Inflammatory macrophage treated with lipopolysaccharide for 4 hours (primary cell): ENCODE measurements at places on chromosomes 3 and 15.

GRCh38 chr3:141356046-141356445 is 12.3 kb upstream of the ZBTB38 start:
- DNase-seq = no peak

GRCh38 chr3:50509715-50510114 is 6.3 kb upstream of the CACNA2D2 start:
- no peak for DNase-seq

- peak; percentile 6 for DNase-seq
These were observed 71.0 kb downstream of the B3GNT5 start for GRCh38 chr3:183324083-183324482.

DNA sequence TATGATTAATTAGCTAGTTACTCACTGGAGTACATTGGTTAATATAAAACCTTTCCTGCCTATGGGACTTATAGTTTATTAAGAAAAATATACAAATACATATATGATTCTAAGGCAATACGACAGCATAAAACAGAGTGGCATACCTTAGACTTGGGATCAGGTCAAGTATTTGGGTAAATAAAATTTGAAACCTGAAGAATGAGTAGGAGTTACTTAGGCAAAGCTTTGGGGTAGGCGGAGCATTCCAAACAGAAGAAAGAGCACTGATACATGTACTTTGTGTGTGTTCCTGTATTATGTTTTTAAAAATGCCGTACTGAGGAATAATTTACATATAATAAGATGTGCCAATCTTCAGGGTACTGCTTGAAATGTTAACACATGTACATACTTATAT is 15.1 kb downstream of the ZPLD1 start:
- no peak for DNase-seq

DNA sequence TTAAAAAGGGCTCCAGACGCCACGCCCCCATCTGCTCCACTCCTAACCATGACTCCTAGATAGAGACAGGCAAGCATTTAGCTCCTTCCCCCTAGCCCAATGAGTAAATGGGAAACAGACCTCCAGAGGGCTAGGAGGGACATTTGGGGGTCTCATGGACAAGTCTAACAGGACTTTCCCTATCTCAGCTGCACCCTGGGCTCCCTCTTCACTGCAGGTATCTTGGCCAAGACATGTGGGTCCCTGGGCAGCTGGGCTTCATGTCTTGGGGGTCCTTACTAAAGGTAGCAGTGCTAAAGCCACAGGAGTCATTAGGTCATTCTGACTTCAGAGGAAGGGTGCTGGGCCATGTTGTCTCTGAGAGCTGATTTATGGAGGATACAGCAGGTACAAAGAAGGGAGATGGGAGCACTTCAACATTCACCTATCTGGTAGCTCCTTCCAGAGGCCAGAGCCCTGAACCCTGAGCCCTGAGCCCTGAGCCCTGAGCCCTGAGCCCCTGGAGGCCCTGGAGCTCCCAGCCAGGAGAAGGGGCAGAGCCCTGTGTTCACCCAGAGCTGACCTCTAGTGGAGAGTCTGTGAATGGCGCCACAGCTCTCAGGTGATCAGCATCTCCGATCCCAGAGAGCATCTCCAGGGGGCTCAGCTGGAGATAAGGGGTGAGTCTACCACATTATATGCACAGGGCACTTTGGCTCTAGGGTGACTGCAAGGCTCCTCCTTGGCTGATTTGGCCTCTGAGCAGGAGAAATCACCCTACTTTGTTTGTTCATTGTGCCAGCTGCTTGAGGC is 40.1 kb upstream of the EPHB1 start:
- peak; percentile 23 for DNase-seq

DNA sequence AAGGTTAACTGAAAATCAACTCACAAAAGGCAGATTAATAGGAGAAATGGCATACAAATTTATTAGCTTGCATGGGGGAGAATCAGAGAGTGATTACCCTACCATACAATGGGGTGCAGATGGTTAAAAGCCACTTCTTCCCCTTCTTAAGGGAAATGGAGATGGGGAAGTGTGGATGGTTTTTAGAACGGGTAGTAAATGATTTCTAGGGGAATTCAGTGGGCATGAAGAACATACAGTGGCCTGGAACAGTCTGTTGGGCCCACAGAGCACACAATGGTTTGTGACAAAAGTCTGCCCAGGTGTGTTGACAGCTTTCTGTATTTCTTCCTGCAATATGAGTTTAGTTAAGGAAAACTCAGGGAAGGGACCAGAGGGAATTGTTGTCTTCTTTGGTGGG is 61.0 kb downstream of the C3orf80 start:
- no peak for DNase-seq

- DNase-seq = no peak
These were observed 111.4 kb upstream of the IGF1R start for GRCh38 chr15:98536976-98537375.

- DNase-seq = no peak
These were observed 83.8 kb upstream of the GALNT15 start for GRCh38 chr3:16090706-16091105.

GRCh38 chr3:197168063-197168462 is 130.3 kb downstream of the DLG1 start:
- no peak for DNase-seq

DNA sequence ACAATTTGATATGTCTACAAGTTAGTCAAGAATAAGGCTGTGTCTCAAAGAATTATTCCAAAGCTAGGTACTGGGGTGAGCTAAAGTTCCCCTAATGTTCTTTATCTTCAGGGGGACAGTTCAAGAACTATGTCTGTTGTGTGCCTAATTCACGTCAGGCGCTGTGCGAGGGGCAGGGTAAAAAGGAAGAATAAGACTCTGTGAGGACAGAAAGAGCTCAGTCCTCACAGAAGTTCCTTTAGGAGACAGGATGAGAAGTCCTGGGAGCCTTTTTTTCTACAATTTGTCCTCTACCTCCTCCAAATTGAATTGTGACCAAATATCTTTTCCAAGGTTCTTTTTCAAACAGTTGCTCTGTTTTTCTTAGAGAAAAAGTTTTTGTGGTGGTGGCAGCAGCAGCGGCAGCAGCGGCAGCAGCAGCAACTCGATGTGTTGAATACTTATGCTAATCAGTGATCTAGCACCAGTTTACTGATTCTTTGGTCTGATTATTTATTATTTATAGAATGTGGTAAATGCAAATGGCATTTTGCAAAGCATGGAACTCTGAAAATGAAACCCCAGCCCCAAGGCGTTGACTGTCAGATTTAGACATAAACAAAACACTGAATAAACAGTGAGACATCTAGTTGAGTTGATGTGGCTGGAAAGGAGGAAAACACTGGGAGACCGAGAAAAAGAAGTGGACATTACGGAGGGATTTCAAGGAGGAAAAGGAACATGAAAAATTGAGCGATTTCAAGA is 88.6 kb downstream of the GTPBP8 start:
- no peak for DNase-seq

GRCh38 chr3:161371441-161372320 is at the start of gene SPTSSB:
Gene SPTSSB, minus strand, starts transcription at chr3:161371517. Its CDS starts 25,194 bp downstream, at chr3:161346323.
- DNase-seq = peak; percentile 13

DNA sequence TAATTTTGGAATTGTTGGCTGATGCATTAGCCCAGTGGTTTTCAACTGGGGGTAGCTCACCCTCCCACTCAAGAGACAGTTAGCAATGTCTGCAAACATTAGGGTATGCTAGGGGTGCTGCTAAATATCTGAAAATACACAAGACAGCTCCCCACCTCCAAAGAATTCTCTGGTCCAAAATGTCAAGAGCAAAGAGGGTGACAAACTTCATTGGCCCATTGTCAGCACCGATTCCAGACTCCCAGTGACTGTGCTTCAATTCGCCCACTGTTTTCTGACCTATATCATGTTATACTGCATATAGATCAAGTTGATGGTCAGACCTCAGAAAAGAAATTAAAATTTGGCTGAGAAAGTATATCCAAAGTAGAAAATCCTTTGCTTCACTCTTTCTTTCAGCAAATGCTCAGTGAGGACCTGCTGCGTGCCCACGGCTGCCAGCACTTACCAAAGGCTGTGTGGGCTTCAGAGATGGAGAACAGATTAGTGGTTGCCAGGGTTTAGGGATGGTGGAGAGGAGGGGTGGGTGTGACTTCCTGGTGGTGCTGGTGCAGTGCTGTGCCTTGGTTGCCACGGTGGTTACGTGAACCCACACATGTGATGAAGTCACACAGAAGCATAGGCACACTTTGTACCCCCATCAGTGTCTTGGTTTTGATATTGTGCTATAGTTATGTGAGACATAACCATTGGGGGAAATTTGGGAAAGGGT is 204.0 kb downstream of the PLCL2 start:
- DNase-seq = no peak

- peak; percentile 11 for DNase-seq
These were observed 1.5 kb upstream of the SPSB4 start for GRCh38 chr3:141049681-141050080.

- no peak for DNase-seq
These were observed 914 bp upstream of the PTH1R start for GRCh38 chr3:46876313-46877300.

GRCh38 chr15:79990280-79990996 is 19.4 kb upstream of the BCL2A1 start:
- peak; percentile 66 for DNase-seq

- no peak for DNase-seq
These were observed 334.2 kb upstream of the SEMA6D start for GRCh38 chr15:47383102-47383501.

GRCh38 chr3:14725013-14725412 is 50.1 kb downstream of the C3orf20 start:
- peak; percentile 2 for DNase-seq

GRCh38 chr3:46971742-46972141 is 4.8 kb downstream of the CCDC12 start:
- DNase-seq = no peak

DNA sequence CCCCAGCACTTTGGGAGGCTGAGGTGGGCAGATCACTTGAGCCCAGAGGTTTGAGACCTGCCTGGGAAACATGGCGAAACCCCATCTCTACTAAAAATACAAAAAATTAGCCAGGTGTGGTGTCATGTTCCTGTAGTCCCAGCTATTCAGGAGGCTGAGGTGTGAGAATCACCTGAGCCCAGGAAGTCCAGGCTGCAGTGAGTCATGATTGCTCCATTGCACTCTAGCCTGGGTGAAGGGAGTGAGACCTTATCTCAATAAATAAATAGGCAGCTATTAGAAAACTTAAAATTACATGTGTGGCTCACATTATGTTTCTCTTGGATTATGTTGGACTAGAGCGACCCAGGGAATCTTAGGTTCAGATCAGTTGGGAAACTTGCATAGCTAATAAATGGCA is 69.7 kb downstream of the RPLP1 start:
- DNase-seq = no peak
